ENCODE measurements at places on chromosomes 12 and 14. TPM values are rescaled to one million over a fixed set of nuclear protein-coding genes. Genes with fewer than 3 reads are reported as not detected.

Gene CBLN3
- 1.7 TPM for total RNA-seq

Gene GTF2A1
- 20.9 TPM for total RNA-seq

Gene TMEM119
- total RNA-seq: 186 TPM

Gene MAPK1IP1L
- 49.2 TPM for total RNA-seq

Gene OAS1
- total RNA-seq: under 0.01 TPM

Gene TAS2R42
- total RNA-seq: not detected

Gene TAC3
- total RNA-seq: 0.43 TPM

Gene ESRRB
- not detected for total RNA-seq

Gene OS9
- total RNA-seq: 98.0 TPM

Gene NR4A1
- total RNA-seq: 2.2 TPM

Gene PPM1H
- 2.3 TPM for total RNA-seq

Gene ANAPC5
- total RNA-seq: 180 TPM

Gene SMIM10L1
- 7.4 TPM for total RNA-seq

Gene LRRIQ1
- total RNA-seq: under 0.01 TPM

Gene KRT6C
- not detected for total RNA-seq

Gene DEPDC4
- 1.7 TPM for total RNA-seq

Gene GAPDH
- total RNA-seq: 7,175 TPM

Gene SOX5
- 13.8 TPM for total RNA-seq

Gene LIN7A
- 10.4 TPM for total RNA-seq

Gene DIO2
- total RNA-seq: 31.5 TPM

Gene SLC41A2
- 16.8 TPM for total RNA-seq

Gene LYSET
- 6.0 TPM for total RNA-seq

Gene PLBD1
- 10.0 TPM for total RNA-seq
